ENCODE measurements at places on chromosomes 7 and 10. TPM values are rescaled to one million over a fixed set of nuclear protein-coding genes. Genes with fewer than 3 reads are reported as not detected.
A peak's percentile ranks its signal among the peaks of the same experiment; 100 is the strongest.

- DNase-seq, result no peak
Measured at GRCh38 chr7:22346383-22347107, 10.4 kb downstream of the RAPGEF5 start.

DNA sequence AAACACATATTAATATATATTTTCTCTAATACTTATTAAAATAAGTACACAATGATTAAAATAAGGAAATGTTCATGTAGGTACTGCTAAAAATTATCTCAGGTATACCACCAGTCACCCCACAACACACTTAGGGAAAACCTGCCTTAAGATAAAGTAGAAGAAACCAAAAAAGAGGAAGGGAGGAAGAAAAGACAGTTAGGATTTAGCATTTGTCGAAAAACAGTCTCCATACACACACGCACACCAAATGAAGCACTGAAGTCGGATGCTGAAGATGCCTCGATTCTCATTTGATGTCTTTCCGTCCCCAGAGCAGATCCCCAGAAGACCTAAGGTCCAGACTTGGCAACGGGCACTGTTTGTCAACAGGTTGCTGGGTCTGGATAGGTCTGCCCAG is 30.0 kb upstream of the ARID5B start:
- no peak for DNase-seq

Gene ITGB1
- 1,360 TPM for total RNA-seq

DNA sequence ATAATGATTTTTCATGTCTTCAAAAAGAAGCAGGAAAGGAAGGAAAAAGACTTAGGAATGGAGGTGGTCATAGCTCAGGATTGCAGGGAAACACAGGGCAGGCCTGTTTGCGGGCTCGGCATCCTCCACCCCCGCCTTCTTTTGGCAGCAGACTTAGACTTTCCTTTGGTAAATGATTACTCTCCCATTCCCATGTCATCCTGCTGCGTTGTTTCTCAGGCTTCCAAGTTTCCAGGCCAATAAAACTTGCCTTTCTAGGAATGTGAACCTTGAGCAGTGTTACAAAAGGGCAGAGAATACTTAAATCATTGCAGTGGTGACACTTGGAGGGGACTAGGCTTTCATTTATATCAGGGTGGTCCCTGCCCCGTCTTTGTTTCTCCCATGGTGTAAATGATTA is 34.0 kb upstream of the DGKB start:
- DNase-seq, result peak; percentile 68

Gene RBM17
- total RNA-seq, result 50.8 TPM
